Osteocyte (in vitro differentiated cells): ENCODE measurements at places on chromosomes 11 and 22. TPM values are rescaled to one million over a fixed set of nuclear protein-coding genes. Genes with fewer than 3 reads are reported as not detected.

Gene CABP7
- not detected in 2 replicates for total RNA-seq

Gene RNF26
- 28.9 and 30.2 TPM in 2 replicates for total RNA-seq

Gene RPS3
- total RNA-seq = 2,093 and 2,150 TPM in 2 replicates

Gene ZNF215
- 1.8 and 2.7 TPM in 2 replicates for total RNA-seq

Gene CD6
- not detected in 2 replicates for total RNA-seq

Gene UBASH3B
- 40.9 and 43.5 TPM in 2 replicates for total RNA-seq

Gene PRDM11
- total RNA-seq = 22.9 and 25.4 TPM in 2 replicates

Gene MYO18B
- total RNA-seq = not detected in 2 replicates

Gene PLA2G3
- 0.13 TPM in 1 of 2 replicates, not detected in the other for total RNA-seq

Gene OR4C45
- total RNA-seq = not detected in 2 replicates

Gene TSKU
- 84.0 and 84.1 TPM in 2 replicates for total RNA-seq

DNA sequence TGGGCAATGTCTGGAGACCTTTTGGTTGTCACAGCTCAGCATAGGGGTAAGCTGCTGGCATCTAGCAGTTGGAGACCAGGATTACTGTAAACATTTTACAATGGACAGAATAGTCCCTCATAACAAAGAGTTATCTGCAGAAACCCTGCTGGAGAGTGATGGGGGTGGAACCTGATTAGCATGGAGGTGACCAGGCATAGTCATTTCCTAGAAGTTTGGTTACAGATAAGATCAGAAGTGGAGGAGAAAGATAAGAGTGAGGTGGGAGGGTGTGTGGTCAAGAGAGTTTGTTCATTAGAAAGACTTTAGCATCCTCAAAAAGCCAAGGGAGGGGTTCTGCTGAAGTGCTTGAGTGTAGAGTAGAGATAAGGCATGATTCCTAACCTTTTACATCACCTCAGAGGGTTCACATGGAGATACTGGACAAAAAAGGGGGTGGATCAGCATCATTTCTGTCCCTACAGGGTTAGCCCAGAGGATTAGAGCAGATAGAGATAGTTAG is 38.8 kb downstream of the PRDM11 start:
- no peak overlapping the region for H3K27ac ChIP-seq
- H3K27me3 ChIP-seq = no peaks in the 10 kb centered on the region
- H3K4me3 ChIP-seq = no peak overlapping the region
- DNase-seq = no peak
- H3K4me1 ChIP-seq = peaks cover 19% of the 10 kb centered on the region
- H3K36me3 ChIP-seq = peaks cover 13% of the 10 kb centered on the region

- no peak overlapping the region for H3K27ac ChIP-seq
- H3K27me3 ChIP-seq = no peaks in the 10 kb centered on the region
- DNase-seq = no peak
- H3K4me3 ChIP-seq = peak overlapping the region; percentile 79
These were observed 666 bp downstream of the PDGFB start for GRCh38 chr22:39244136-39244495.

DNA sequence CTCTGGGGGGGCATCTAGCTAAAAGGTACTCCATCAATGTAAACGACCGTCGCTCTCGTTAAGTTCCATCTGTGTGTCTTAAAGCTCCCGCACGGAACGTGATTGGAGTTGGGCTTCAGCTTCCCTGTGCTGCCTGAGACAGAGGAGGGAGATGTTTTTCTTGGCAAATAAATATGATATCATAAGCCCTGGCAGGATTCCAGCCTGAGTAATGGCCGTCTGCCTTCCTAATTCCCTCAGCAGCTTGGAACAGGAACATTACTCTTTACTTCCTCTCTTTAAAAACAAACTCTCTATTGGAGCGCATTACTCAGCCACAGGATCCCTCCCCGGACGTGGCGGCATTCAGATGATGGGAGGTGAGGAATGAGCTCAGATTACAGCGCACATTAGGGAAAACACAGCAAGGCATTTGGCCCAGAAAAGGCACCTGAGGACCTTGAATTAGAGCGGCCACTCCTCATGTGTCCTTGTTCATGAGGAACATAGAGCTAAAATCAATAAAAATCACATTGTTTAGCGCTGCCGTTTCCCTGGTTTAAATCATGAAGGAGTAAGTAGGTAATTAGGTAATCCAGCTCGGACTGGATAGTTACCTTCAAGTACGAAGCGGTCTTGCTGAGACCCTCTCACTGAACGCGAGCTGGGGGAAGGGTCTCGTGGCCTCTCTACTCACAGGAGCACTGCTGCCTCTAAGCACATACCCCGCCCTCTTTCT is 230.4 kb downstream of the ST3GAL4 start:
- no peaks in the 10 kb centered on the region for H3K4me1 ChIP-seq
- no peak overlapping the region for H3K4me3 ChIP-seq
- H3K27me3 ChIP-seq = no peaks in the 10 kb centered on the region

GRCh38 chr11:128848815-128849455 is 18.2 kb downstream of the KCNJ1 start:
- H3K36me3 ChIP-seq = no peaks in the 10 kb centered on the region
- no peak overlapping the region for H3K27ac ChIP-seq

DNA sequence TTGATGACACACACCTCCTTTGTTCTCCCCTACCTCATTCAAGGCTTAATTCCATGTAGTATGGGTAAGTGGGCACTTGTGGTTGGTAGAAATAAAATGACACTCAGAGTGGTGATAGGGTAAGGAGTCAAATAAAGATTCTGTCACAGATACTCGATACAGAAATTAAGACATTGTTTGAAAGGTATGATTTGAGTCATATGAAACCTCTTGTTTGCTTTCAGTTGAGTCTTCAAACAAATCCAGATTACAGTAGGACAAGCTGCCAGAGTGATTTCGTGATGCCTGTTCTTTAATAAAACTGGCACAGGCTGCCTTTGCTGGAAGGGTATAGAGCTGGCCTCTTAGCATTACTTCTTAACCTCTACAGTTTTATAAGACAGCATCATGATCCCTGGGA is 182.4 kb downstream of the SPON1 start:
- H3K36me3 ChIP-seq = no peaks in the 10 kb centered on the region
- H3K4me3 ChIP-seq = no peak overlapping the region
- peaks cover 7% of the 10 kb centered on the region for H3K27me3 ChIP-seq
- no peak for DNase-seq
- no peak overlapping the region for H3K27ac ChIP-seq

DNA sequence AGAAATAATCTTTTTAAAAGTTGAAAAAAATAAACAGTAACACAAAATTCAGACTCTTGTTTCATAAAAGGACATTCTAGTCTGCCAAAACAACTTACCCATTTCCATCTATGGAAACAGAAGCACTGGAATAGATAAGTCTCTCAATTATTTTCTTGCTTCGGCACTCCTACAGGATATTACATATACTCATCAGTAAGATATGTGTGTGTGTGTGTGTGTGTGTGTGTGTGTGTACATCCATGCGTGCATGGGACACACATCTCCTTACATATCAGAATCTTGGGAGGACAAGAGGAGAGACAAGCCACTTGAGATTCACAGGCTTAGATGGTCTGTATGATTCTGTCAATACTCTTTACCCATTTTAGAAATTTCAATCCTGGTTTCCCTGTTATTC is 144.6 kb downstream of the ATG16L2 start:
- H3K27me3 ChIP-seq = no peaks in the 10 kb centered on the region
- peaks cover 9% of the 10 kb centered on the region for H3K4me1 ChIP-seq
- DNase-seq = no peak
- H3K4me3 ChIP-seq = no peak overlapping the region
- H3K27ac ChIP-seq = no peak overlapping the region

DNA sequence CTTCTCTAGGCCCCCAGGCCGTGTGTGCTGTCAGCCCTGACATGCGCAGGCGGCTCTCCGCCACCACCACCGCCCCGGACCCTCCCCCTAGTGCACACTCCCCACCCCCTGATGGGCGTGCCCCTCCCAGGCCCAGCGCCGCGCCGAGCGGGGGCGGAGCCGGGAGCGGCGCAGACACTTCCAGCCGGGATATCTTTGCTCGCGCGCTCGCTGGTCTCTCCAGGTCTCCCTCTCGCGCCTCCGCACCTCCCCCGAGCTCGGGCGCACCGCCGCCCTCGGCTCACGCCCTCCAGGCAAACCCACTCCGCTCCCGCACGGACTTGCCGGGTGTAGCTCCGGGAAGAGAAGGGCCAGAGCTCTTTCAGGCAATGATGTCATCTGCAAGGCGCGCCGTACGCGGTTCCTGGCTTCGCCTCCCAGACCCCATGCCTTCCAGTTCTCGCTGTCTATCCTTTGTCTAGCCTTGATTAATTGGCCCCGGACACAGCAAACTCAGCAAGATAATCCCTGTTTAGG is at the start of gene SCN3B:
SCN3B (minus strand) TSS at position 59 of the 516 bp plus-strand sequence. CDS start 823 bp downstream, outside the sequence.
- peak within 1 kb of the TSS; percentile 73 for H3K4me3 ChIP-seq
- H3K27ac ChIP-seq = no peak within 1 kb of the TSS
- peaks cover 11% of the 10 kb centered on the region for H3K4me1 ChIP-seq

DNA sequence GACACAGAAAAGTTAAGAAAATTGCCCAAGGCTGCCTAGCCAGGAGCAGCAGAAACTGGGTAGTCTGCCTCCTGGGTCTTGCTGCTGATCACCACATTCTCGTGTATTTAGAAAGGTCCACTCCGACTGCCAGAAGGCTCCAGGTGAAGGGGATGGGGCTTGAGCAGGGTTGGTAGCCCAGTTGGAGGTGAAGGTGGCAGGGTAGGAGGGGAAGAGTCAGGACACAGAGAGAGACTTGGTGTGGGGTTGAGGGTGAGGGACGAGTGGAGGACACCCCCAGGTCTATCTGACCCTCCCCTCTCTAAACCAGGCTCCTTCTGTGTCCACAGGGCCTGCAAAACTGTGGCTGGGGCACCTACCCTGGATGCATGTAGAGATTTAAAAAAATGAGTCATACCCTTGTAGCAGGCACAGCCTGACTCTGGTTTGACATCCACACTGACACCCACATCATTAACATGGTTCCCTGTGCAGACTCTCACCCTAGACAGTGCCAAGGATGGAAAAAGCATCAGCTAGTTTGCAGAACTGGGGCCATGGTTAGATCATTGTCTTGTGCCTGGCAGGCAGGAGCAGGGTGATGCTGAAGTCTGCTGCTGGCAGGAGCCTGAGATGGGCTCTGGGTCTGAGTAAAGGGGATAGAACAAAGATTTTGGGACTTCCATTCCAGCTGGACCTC is 273.2 kb downstream of the TENM4 start:
- no peak overlapping the region for H3K4me3 ChIP-seq
- H3K27ac ChIP-seq = no peak overlapping the region
- no peaks in the 10 kb centered on the region for H3K36me3 ChIP-seq
- H3K4me1 ChIP-seq = no peaks in the 10 kb centered on the region

DNA sequence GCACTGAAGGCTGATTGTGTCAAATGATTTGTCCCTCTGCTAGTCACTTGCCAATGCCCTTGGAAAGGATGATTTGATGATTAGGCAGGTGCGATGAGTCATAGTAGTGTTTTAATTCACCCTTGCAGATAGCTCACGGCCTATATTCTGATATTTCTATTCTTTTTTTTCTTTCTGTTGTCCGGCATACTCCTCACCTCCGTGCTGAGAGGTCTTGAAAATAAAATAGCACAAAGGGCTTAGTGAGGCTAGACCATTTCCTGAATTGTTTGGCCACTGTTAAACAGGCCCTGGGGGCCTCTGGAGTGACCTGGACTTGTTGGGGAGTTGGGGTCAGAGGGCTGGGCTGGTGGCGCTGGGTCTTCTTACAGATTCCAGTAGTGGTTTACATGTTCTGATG is 99.8 kb downstream of the ZBTB16 start:
- DNase-seq = no peak
- H3K4me1 ChIP-seq = peaks cover 72% of the 10 kb centered on the region
- H3K4me3 ChIP-seq = no peak overlapping the region
- peaks cover 11% of the 10 kb centered on the region for H3K36me3 ChIP-seq
- peak overlapping the region; percentile 99 for H3K27ac ChIP-seq
- no peaks in the 10 kb centered on the region for H3K27me3 ChIP-seq

DNA sequence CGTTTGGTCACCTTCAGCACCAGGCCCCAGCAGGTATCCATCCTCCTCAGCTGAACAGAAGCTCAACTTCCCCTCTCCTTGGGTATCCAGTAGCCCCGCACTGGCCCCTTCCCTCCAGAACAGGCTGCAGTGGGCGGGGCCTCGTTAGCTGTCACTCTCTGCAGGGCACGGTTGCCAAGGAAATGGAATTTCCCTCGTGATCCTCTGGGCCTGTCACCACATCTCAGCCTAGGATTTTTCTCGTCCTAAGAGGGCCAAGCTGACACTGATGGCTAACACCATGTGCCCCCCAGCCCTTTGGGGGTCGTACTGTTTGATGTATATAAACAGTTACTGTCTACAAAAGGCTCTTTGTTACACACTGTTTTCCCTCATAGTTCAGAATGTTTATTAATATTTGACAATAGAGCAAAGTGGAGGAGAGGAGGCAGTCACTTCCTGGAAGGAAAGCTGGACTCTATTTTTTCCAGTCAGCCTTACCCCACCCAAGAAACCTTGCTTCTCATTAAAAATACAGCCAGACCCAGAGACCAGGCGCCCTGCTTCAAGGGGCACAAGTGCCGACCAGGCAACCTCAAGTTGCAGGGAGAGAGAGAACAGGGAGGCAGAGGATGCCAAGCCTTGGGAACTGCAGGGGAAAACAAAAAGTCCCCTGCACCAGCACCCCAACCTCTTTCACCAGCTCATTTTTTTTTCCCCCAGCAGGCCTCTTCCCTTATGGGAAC is 44.5 kb downstream of the FEZ1 start:
- peak overlapping the region; percentile 88 for H3K27ac ChIP-seq
- H3K4me3 ChIP-seq = no peak overlapping the region
- DNase-seq = peak; percentile 86

DNA sequence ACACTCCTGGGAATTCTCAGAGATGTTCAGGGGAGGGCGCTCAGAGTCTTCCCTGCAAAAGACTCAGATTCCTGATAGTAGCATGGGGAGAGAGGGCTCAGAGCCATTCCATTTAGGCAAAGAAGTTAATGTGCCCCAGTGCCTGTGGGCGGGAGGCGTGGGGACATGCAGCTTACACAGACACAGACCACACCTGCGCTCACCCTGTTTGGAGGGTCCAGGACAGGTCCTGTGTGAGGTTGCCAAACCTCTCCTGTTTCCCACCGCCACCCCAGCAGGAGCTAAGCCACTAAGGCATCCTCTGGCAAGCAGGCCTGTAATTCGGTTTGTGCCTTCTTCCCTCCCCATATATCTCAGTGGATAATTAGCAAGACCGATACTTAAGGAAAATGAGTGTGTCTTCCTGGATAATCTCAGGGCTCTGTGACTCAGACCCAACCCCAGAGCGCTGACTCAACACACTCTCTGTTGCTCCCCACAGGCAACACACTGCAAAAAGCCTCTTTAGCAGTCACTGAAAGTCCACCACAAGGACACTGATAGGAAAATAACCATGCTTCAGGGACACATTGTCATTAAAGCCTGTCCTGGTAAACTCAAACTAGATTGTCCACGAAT is 118.9 kb upstream of the LMO1 start:
- DNase-seq = no peak
- H3K27me3 ChIP-seq = no peaks in the 10 kb centered on the region
- H3K4me3 ChIP-seq = no peak overlapping the region
- H3K27ac ChIP-seq = no peak overlapping the region
- no peaks in the 10 kb centered on the region for H3K36me3 ChIP-seq
- no peaks in the 10 kb centered on the region for H3K4me1 ChIP-seq

GRCh38 chr22:31328544-31328960 is 17.6 kb downstream of the PATZ1 start:
- H3K4me1 ChIP-seq = peaks cover 3% of the 10 kb centered on the region
- peaks cover 46% of the 10 kb centered on the region for H3K36me3 ChIP-seq
- no peak for DNase-seq
- H3K27ac ChIP-seq = no peak overlapping the region
- H3K27me3 ChIP-seq = no peaks in the 10 kb centered on the region
